ENCODE measurements at places on chromosomes 11 and 22.

- no peak for DNase-seq
Observed at GRCh38 chr22:25558341-25558740, 6.1 kb upstream of the GRK3 start.

GRCh38 chr11:118319337-118319707 lies 14.8 kb downstream of the CD3E start:
- DNase-seq: no peak

- no peak for DNase-seq
Observed at GRCh38 chr11:130872513-130872912, 43.8 kb downstream of the SNX19 start.

DNA sequence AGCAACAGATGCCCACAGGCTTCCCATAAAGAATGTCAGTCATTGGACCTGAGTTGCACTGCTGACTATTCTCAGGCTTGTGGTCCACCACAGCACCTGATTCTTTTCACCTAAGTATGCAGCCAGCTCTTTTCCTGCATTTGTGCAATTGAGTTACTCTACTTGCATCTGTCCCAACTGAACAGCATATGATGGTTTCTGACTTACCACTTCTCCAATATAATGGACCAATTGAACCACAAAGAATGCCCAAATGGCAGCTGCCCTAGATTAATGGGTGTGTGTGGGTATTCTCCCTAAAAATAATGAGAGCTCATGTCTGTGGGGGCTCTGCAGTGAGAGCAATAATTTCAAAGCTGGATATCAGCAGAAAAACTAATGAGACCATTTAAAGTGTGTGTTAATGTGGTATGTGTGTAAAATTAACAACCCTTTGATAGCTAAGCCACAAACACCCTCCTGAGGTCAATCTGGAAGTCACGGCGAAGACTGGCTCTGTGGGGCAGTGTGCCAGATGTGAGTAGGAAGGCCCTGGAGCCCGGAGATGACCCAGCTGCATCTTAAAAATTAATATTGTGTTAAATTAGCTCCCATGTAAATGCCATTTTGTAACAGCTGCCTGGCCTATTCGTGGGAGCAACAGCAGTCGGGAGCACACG lies 43.8 kb downstream of the SC5D start:
- DNase-seq: no peak

Measured in NCI-H1436 treated with DMSO at 0.1 percent for 48 hours (cell line).